ENCODE measurements at places on chromosomes 16 and 17.

GRCh38 chr16:57775661-57776469 is 26.4 kb downstream of the KIFC3 start:
- DNase-seq, result no peak

GRCh38 chr16:4891097-4891885 is 44.0 kb downstream of the UBN1 start:
- DNase-seq, result no peak

DNA sequence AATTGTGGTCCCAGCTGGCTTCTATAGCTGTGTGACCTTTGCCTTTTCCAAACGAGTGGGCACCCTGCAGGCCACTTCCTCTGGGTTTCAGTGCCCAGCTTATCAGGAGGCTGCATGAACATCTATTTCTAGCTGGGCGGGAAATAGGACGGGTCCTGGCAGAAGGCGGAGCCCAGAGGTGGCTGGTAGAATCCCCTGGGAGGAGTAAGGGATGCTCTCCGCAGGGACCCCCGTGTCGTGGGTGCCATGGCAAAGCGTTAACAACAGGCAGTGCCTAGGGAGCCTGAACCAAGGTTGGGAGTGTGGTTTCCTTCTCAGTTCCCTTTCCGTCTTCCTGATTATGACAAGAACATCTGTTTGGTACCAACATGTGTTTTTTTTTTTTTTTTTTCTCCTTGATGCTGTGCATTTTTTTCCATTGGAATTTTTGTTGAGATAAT is 58.2 kb downstream of the PLCG2 start:
- DNase-seq, result peak; percentile 45

DNA sequence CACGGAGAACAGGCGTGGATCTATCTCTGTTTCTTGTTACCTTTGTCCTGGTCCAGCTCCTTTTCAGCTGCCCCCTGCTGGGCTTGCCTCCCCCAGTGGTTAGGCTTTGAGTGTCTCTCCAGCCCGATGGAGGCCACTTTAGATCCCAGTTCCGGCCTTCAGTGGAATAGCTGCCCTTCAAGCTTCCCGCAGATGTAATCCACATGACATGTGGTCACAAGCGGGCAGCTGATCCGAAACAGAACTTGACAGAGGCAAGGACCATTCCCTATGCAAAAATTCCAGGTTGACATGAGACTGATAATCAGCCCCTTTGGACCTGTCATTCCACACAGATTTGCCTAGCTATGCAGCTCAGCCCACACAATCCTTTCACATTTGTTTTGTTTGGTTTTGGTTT is 40.6 kb upstream of the AQP8 start:
- peak; percentile 6 for DNase-seq

DNA sequence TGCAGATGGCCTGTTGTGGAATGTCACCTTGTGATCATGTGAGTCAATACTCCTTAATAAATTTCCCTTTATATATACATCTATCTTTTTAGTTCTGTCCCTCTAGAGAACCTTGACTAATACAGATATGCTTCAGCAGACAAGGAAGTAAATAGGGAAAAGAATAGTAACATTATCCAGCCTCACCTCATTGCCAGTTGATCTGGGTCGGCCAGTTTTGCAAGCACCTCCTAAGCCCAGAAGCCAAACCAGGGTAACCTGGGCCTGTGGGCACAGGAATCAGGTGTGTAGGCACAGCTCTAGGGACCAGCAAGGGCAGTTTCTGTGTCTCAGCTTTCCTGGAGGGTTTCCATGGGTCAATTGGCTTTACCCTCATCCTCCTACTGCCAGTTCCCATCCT is 11.9 kb upstream of the CCL17 start:
- DNase-seq, result no peak

GRCh38 chr17:42566883-42567573 is at the start of gene MLX:
MLX (plus strand) TSS chr17:42567100; CDS start chr17:42567125, 25 bp downstream.
- peak; percentile 92 for DNase-seq

DNA sequence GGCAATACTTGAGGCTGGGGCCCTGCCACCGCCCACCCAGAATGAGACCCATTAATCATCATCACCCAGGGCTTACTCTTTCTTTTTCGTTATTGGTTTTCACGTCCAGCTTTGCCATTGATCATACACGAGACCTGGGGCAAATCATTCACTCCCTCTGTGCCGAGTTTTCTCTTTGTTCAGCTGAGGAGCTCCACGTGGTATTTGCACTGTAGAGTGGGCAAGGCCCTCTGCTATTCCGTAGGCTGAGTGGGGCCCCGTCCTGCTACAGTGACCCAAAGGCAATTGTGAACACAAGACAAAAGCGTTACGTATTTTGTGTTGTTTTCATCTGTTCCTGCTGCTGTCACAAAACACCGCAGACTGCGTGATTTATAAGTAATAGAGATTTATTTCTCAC is 23.6 kb upstream of the CBX2 start:
- no peak for DNase-seq

DNA sequence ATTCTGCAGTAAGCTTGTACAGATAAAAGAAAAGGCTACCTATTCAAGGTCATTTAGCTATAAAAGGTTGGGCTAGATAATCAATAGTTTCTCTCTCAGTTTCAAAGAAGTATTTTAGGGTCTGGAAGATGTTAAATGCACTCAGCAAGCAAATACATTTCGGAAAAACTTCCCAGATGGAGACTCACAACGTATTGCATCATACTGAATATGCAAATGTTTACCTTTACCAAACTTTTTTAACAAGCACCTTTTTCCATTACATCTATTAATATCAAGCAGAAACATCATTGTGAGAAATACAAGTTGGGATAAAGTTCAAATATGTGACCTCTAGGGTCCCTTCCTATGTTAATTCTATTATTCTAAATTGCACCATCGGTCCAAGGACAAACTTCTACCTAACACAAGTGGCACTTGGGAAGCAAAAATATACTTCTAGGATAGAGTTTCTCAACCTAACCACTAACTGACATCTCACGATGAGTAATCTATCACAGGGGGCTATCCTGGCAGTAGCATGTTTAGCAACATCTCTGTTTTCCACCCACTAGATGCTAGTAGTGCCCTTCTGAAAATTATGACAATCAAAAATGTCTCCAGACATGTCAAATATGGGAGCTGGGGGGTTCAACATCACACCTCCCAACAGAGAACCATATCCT is 14.5 kb downstream of the KANSL1 start:
- DNase-seq, result peak; percentile 50

DNA sequence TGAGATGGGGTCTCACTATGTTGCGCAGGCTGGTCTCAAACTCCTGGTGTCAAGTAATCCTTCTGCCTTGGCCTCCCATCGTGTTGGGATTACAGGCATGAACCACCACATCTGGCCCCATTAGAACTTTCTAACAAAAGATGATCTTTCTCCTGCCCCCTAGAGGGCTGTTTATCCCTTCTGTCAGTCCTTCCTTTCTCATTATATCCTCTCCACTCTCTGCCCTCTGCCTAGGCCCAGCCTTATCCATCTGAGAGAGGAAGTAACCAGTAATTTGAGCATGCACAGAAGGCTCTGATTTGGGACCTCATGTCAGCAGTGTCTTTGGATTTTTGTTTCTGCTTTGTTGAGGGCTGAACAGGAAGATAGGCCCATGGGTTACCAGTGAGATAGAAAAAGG is 4.4 kb upstream of the DHX40 start:
- DNase-seq, result peak; percentile 67

DNA sequence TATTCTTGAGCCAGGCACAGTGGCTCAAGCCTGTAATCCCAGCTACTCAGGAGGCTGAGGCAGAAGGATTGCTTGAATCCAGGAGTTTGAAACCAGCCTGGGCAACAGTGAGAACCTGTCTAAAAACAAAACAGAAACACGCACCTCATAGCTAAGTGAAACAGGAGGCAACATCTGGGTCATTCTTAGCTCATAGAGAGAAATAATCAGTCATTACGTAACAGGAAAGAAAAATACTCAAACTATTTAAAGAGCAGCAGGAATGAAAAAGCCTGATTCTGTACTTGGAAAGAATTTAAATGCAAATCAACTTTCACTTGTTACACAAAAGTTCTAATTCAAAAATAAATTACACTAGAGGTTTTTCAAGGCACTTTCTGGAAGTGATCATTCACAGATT is 17.2 kb downstream of the CHCT1 start:
- DNase-seq, result no peak

GRCh38 chr16:20614186-20615141 is 38.3 kb upstream of the ACSM2B start:
- no peak for DNase-seq

- no peak for DNase-seq
These were observed 112.9 kb downstream of the SEC14L1 start for GRCh38 chr17:77253611-77254051.

DNA sequence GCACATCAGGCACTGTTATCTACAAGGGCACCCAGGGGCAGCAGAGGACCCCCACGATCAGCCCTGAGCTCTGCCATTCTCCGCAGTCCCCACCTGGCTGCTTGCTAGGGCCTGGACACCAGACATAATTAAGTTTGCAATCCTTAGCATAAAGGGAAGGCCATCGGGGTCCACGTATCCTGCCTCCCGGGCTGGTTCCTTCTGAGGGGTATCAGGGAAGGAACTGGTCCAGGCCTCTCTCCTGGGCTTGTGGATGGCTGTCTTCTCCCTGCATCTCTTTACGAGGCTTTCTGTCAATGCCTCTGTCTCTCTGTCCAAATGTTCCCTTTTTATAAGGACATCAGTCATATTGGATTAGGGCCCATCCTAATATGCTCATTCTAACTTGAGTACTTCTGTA is 77.8 kb downstream of the CYLD start:
- no peak for DNase-seq

DNA sequence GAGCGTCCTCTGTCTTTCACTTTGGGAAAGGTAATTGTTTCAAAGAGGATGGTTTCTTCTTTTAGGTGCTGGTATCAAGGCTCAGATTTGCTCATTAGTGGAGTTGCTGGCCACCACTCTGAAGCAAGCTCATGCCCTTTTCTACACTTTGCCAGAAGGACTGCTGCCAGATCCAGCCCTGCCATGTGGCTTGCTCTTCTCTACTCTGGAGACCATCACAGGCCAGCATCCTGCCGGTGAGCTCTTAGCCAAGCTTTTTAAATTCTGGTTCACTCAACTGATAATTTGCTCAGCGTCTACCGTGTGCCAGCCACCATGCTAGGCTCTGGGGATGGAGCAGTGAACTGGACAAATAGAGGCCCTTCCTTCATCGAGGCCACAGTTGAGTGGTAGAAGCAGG is 4.3 kb downstream of the COG1 start:
- no peak for DNase-seq

DNA sequence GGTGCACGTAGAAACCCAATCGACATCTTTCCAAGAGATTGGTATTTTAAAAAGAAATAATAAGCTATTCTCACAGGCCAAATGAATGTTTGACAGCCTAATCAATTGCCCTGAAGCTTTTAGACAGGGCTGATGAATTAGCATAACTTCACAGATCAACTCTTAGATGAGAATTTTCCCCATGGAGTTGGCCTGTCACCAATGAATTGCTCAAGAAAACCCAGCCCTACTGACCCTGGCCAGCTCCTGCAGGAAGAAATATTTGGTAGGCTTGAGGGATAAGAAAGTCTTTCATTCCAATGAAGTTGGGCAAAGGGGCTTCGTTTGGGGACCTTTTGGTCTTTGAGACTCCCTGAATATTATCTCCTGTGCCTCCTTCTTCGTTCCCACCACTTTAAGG is 23.4 kb upstream of the SEC14L1 start:
- no peak for DNase-seq

GRCh38 chr17:64117981-64118979 is 11.7 kb downstream of the ERN1 start:
- peak; percentile 89 for DNase-seq

DNA sequence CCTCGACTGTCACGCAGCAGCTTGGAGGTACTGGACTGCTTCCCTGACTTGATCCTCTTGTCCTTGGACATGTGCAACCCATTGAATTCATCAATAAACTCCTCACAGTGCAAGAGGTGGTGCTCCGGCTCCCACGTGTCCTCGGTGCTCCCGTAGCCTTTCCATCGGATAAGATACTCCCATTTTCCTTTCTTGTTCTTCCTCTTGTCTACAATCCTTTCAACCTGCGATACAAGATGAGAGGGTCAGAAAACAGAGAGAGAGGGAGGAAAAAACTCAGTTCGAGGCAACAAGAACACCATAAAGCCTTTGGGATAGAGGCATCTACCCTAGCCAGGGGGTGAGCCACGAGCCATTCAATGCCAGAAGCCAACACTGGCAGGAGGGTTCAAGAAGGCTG is 119.5 kb downstream of the CDYL2 start:
- no peak for DNase-seq

- DNase-seq, result no peak
These were observed 873 bp downstream of the NPLOC4 start for GRCh38 chr17:81635973-81636504.

GRCh38 chr16:85557083-85557970 is 55.8 kb upstream of the GSE1 start:
- DNase-seq, result peak; percentile 42

GRCh38 chr16:67283039-67283825 is 3.9 kb downstream of the PLEKHG4 start:
- no peak for DNase-seq

- peak; percentile 55 for DNase-seq
These were observed 9.2 kb downstream of the CDIP1 start for GRCh38 chr16:4529085-4530060.

DNA sequence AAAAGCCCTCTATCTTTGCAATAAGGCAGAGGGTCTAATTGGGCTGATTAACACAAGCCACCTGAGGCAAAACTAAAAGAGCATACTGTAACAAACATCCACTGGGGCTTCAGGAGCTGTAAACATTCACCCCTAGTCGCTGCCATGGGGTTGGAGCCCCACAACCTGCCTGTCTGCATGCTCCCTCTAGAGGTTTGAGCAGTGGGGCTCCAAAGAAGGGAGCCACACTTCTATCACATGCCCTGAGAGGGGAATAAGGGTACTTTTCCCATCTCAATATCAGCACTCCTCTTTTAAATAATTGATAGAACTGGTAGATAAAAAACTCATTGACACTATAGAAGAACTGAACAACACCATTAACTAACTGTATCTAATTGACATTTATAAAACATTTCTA is 130.1 kb upstream of the COX10 start:
- no peak for DNase-seq

GRCh38 chr16:79272141-79272577 is 328.4 kb downstream of the MAF start:
- DNase-seq, result no peak

- peak; percentile 40 for DNase-seq
These were observed 532 bp downstream of the KDM6B start for GRCh38 chr17:7834542-7834956.

GRCh38 chr17:61235001-61235826 is 164.4 kb upstream of the TBX2 start:
- DNase-seq, result no peak

- DNase-seq, result no peak
These were observed 10.7 kb downstream of the CYBC1 start for GRCh38 chr17:82439829-82440365.

GRCh38 chr17:60248618-60249289 is 99.0 kb downstream of the CA4 start:
- DNase-seq, result no peak

GRCh38 chr16:50616386-50616785 is 64.7 kb downstream of the SNX20 start:
- DNase-seq, result no peak

DNA sequence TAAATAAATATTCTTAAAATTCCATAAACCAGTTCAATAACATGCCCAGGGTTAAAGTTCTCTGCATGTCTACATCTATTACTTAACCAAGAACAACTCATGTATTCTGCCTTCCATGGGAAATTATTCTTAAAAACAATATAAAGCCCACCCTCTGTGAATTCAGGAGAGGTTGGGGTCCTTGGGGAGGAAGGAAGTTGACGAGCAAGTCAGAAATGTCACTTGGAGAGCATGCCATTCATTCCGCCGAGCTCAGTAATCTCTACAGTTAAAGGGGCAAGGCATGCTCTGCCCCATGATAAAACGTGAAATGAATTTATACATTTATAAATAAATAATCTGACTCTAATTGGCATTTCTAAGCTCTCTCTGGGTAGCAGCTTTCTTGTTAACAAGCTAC is 405.1 kb downstream of the TOX3 start:
- DNase-seq, result no peak
